ENCODE measurements at places on chromosomes 3 and 15.

DNA sequence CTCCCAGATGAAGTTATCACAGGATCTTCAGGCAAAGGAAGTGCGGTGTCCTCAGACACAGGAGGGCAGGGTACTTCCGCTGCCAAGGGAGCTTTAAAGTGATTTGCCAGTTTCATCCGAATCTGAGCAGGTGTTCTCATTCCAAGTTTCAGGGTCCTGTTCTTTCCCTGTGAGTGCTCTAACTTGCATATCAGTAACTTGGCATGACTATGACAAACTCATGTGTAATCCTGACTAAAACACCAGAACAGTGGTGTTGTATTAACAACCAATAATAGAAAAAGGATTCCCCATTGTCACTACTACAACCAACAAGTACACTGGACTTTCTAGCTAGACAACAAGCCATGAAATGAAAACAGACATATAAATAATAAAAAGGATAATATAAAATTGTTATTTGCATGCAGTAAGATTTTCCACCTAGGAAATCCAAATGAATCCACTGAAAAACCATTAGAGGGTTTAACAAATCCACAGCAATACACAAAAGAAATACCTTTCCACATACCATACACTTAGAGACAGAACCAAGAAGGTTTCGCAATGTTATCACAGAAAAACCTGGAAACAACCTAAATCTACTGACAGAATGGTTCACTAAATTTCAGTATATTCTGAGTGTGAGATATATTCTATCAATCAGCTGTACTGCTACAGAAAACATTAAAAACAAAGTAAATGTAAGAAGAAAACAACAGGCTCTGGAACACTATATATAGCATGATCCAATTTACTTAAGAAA, 40.9 kb upstream of the RPL35A start:
- DNase-seq: no peak
- H3K27me3 ChIP-seq: peaks cover 2% of the 10 kb centered on the region
- no peak overlapping the region for H3K27ac ChIP-seq

- H3K36me3 ChIP-seq: no peaks in the 10 kb centered on the region
- peak overlapping the region; percentile 97 for H3K27ac ChIP-seq
- no peak for DNase-seq
- H3K4me3 ChIP-seq: peak overlapping the region; percentile 94
- H3K4me1 ChIP-seq: peaks cover 32% of the 10 kb centered on the region
Measured at GRCh38 chr3:114057011-114057347, 442 bp downstream of the QTRT2 start.

- peaks cover 4% of the 10 kb centered on the region for H3K4me1 ChIP-seq
- no peak overlapping the region for H3K4me3 ChIP-seq
- H3K36me3 ChIP-seq: no peaks in the 10 kb centered on the region
- no peak for DNase-seq
Measured at GRCh38 chr15:76006136-76006778, 6.0 kb downstream of the NRG4 start.

- no peak overlapping the region for H3K4me3 ChIP-seq
- no peak overlapping the region for H3K27ac ChIP-seq
- no peaks in the 10 kb centered on the region for H3K4me1 ChIP-seq
- H3K36me3 ChIP-seq: no peaks in the 10 kb centered on the region
- DNase-seq: no peak
Measured at GRCh38 chr3:117719316-117719926, 1009.8 kb downstream of the TUSC7 start.

DNA sequence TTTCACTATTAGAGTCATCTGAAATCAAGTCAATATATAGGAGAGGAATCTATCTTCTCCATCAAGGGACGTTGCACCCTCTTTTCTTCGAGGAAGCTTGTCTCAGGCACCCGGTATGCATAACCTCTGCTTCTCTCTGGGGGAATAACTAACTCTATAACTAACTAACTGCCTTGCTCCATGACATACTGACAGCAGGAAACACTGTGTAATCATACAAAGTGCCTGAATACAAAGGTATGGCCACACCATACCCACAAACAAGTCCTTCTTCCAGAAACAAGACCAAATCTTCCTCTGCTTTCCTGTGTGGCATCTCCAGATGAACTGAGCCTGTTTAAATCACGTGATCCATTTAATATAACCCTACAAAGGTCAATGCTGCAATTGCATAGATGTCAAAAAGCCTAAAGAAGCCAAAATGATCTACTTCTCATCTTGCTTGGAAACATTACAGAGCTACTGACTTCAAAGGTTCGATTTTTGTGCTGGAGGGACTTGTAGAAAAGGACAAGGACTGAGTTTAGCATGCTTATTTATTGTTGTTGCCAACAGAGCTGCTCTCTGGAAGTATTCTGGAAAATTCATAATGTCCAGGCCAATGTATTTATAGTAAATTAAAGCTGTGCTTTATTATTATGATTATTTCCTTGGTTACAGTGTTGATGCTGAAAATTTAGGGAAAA, 380.5 kb downstream of the FOXP1 start:
- H3K4me1 ChIP-seq: peaks cover 16% of the 10 kb centered on the region
- H3K27me3 ChIP-seq: no peaks in the 10 kb centered on the region
- no peaks in the 10 kb centered on the region for H3K36me3 ChIP-seq
- H3K27ac ChIP-seq: no peak overlapping the region
- DNase-seq: no peak
- H3K4me3 ChIP-seq: no peak overlapping the region

DNA sequence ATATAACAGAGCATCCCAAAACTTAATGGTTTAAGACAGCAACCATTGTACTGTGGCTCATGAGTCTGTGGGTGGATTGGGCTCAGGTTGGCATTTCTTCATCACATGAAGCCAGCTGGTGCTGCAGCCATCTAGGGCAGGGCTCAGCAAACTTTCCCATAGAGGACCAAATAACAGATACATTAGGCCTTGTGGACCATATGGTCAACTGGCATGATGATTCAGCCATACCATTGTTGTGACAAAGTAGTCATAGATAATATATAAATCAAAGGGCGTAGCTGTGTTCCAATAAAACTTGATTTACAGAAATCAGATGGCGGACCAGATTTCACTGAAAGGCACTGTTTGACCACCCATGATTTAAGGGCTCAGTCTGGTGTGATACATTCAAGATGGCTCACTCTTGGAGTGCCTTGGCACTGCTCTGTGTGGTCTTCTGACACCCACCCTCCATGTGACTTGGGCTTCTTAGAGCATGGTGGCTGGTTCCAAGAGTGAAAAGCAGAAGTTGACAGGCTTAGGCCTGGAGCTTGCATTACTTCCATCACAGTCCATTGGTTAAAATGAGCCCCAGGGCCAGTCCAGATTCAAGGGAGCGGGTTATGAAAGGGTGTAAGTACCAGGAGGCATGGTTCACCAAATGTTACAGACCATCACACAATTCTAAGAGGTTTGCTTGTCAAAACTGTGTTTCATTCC, 40.8 kb upstream of the BHLHE40 start:
- H3K27ac ChIP-seq: no peak overlapping the region
- DNase-seq: no peak
- no peaks in the 10 kb centered on the region for H3K4me1 ChIP-seq
- H3K27me3 ChIP-seq: no peaks in the 10 kb centered on the region

DNA sequence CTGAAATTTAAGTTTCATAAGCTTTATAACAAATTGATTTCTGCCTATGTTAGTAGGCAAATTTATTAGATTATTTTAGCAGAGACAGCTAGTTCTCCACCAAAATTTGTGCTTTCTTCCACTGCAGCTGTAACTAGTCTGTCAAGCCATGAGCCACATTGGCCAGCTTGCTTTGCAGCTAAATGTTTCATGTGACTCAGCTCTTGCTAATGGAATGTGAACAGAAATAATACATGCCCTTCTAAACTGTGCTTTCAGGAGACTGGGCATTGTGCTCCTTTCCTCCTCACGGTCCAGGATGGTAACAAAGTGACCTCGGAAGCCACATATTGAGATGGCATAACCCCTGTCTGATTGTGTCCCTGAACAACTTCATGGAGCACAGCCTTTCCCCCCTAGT, 51.3 kb upstream of the KPNA4 start:
- no peak overlapping the region for H3K27ac ChIP-seq
- no peak overlapping the region for H3K4me3 ChIP-seq
- no peaks in the 10 kb centered on the region for H3K36me3 ChIP-seq

- peaks cover 6% of the 10 kb centered on the region for H3K4me1 ChIP-seq
- no peaks in the 10 kb centered on the region for H3K36me3 ChIP-seq
- H3K4me3 ChIP-seq: no peak overlapping the region
- no peak overlapping the region for H3K27ac ChIP-seq
Measured at GRCh38 chr15:56765251-56765650, 31.9 kb upstream of the ZNF280D start.

- DNase-seq: no peak
- H3K27me3 ChIP-seq: peaks cover 21% of the 10 kb centered on the region
- H3K4me3 ChIP-seq: no peak overlapping the region
- H3K36me3 ChIP-seq: no peaks in the 10 kb centered on the region
Measured at GRCh38 chr3:193883551-193883950, 252.4 kb upstream of the HES1 start.

- peak overlapping the region; percentile 72 for H3K27ac ChIP-seq
- H3K36me3 ChIP-seq: no peaks in the 10 kb centered on the region
- DNase-seq: no peak
- H3K27me3 ChIP-seq: peaks cover 17% of the 10 kb centered on the region
- peak overlapping the region; percentile 94 for H3K4me3 ChIP-seq
Measured at GRCh38 chr15:75844629-75845335, 1.5 kb downstream of the UBE2Q2 start.

DNA sequence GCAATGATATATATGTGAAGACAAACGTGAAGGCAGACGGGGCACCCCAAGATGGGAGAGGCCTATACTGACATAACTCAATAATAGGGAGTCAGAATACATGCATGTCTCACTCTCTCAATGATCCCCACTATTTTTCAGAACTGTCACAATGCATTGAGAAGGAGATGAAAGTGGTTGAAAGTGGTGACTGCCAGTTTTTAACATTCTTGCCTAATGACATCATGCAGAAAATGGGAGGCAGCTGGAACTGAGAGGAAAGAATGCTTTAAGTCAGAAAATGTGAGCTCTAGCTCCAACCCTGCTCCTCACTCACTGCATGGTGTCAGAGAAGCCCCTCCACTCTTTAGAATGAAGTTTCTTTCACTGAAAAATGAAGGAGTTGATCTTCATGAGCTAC, 55.3 kb upstream of the P2RY1 start:
- H3K27ac ChIP-seq: no peak overlapping the region
- peaks cover 4% of the 10 kb centered on the region for H3K36me3 ChIP-seq
- no peaks in the 10 kb centered on the region for H3K27me3 ChIP-seq
- no peak overlapping the region for H3K4me3 ChIP-seq
- DNase-seq: no peak
- H3K4me1 ChIP-seq: peaks cover 13% of the 10 kb centered on the region

GRCh38 chr3:146845361-146845760, 240.2 kb upstream of the PLSCR5 start:
- no peak overlapping the region for H3K27ac ChIP-seq
- H3K4me1 ChIP-seq: no peaks in the 10 kb centered on the region
- no peak for DNase-seq

DNA sequence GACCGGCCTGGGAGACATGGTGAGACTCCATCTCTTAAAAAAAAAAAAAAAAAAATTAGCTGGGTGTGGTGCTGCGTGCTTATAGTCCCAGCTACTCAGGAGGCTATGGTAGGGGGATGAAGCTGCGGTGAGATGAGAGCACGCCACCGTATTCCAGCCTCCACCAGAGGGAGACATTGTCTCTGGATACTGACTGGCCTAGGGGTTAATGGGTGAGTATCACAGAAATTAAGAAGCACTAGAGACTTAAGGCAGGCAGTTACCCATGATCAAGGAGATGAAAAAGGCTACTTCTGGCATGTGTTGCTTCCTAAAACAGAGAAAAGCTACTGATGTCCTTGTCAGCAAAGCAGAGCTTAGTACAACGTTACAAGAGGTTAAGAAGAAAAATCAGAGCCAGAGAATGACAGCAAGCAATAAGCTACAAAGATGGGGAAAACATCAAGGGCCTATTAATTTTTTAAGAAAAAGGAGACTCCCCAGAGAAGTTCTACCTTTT, 8.6 kb downstream of the TFRC start:
- H3K36me3 ChIP-seq: peaks cover 7% of the 10 kb centered on the region
- peak overlapping the region; percentile 7 for H3K4me3 ChIP-seq
- H3K4me1 ChIP-seq: peaks cover 5% of the 10 kb centered on the region
- H3K27me3 ChIP-seq: no peaks in the 10 kb centered on the region
- no peak overlapping the region for H3K27ac ChIP-seq

DNA sequence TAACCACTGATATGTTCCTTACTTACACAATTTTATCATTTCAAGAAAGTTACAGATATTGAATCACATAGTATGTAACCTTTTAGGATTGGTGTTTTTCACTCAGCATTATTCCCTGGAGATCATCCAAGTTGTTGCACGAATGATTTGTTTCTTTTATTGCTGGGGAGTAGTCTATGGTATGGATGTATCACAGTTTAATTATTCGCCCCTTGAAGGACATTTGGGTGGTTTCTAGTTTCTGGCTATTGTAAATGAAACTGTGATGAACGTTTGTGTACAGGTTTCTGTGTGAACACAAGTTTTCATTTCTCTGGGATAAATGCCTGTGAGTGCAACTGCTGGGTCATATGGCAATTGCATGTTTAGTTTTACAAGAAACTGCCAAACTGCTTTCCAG, 68.8 kb downstream of the NMNAT3 start:
- H3K4me3 ChIP-seq: no peak overlapping the region
- no peaks in the 10 kb centered on the region for H3K27me3 ChIP-seq
- DNase-seq: no peak
- no peak overlapping the region for H3K27ac ChIP-seq
- H3K4me1 ChIP-seq: peaks cover 5% of the 10 kb centered on the region

DNA sequence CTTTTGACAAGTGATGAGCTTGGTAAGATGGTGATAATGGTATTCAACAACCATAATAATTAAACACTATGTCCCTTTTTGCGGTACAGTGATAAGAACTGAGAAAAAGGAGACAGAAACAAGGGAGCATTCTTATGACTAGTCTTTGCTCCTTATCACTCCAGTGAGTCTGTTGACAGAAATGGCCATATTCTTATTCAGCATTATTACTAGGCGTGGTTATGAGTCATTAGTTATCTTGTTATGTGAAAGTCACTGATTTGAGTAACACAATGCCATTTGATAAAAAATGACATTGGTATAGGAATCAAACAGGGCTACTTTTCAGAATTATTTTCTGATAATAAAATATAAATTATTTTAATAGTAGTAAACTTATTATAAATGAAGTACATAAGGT, 193.5 kb downstream of the C3orf38 start:
- H3K27me3 ChIP-seq: no peaks in the 10 kb centered on the region
- H3K4me1 ChIP-seq: no peaks in the 10 kb centered on the region
- H3K4me3 ChIP-seq: no peak overlapping the region
- DNase-seq: no peak
- no peak overlapping the region for H3K27ac ChIP-seq

GRCh38 chr3:189999718-190000117, 121.0 kb downstream of the P3H2 start:
- DNase-seq: no peak
- peaks cover 8% of the 10 kb centered on the region for H3K4me1 ChIP-seq
- H3K27me3 ChIP-seq: no peaks in the 10 kb centered on the region
- no peaks in the 10 kb centered on the region for H3K36me3 ChIP-seq

- H3K27me3 ChIP-seq: no peaks in the 10 kb centered on the region
- no peaks in the 10 kb centered on the region for H3K36me3 ChIP-seq
- peaks cover 5% of the 10 kb centered on the region for H3K4me1 ChIP-seq
- H3K4me3 ChIP-seq: no peak overlapping the region
Measured at GRCh38 chr3:102000620-102001209, 151.4 kb downstream of the NFKBIZ start.

GRCh38 chr3:64501298-64501906, 186.4 kb downstream of the ADAMTS9 start:
- no peaks in the 10 kb centered on the region for H3K27me3 ChIP-seq
- H3K27ac ChIP-seq: no peak overlapping the region
- no peak for DNase-seq

GRCh38 chr15:58203537-58203936, 65.4 kb downstream of the AQP9 start:
- no peaks in the 10 kb centered on the region for H3K36me3 ChIP-seq
- H3K27me3 ChIP-seq: no peaks in the 10 kb centered on the region
- no peak overlapping the region for H3K27ac ChIP-seq
- DNase-seq: no peak
- no peak overlapping the region for H3K4me3 ChIP-seq
- H3K4me1 ChIP-seq: no peaks in the 10 kb centered on the region

All from neural crest cell (in vitro differentiated cells).